ENCODE measurements at places on chromosomes 7 and 10.
A peak's percentile ranks its signal among the peaks of the same experiment; 100 is the strongest.

DNA sequence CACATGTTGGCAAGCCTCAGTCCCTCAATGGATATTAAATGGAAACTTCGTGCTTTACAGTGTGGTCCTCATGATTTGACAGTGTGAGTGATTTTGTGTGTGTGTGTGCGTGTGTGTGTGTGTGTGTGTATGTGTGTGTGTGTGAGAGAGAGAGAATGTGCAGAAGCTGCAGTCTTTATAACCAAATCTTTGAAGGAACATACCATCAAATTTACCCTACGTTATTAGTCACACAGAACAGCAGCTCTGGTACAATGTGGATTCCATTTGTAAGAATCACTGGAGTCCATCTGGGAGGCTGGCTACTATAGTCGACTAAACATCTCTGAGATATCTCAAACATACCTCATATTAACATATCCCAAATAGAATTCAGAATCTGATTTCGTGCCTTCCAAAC is 928.0 kb upstream of the POT1 start:
- no peak for DNase-seq

- DNase-seq = peak; percentile 82
These were observed 27.5 kb downstream of the MICALL2 start for GRCh38 chr7:1431634-1432380.

GRCh38 chr7:47358357-47358756 is 223.6 kb downstream of the TNS3 start:
- peak; percentile 52 for DNase-seq

DNA sequence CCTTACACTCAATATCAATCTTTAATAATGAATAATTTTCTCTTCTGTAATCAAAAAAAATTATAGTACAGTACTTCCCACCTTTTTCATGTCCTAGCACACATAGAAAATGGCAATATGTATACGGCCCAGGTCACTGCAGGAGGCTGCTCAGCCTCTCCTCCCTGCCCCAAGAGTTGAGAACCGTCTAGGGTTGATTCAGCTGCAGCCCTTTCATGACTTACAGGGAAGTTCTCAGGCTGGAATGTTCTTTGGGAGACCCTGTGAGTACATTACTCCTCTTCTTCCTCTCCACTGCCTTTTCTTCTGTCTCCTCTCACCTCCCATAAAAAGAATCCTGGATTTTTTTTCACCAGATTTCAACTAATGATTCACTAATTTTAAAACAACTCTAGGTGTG is 180.0 kb downstream of the HDAC9 start:
- no peak for DNase-seq

GRCh38 chr10:71769279-71769823 is 4.0 kb downstream of the VSIR start:
- DNase-seq = no peak

GRCh38 chr10:100021322-100021721 is 11.6 kb upstream of the DNMBP start:
- no peak for DNase-seq

GRCh38 chr7:46515844-46516590 is 594.9 kb upstream of the IGFBP3 start:
- DNase-seq = no peak

DNA sequence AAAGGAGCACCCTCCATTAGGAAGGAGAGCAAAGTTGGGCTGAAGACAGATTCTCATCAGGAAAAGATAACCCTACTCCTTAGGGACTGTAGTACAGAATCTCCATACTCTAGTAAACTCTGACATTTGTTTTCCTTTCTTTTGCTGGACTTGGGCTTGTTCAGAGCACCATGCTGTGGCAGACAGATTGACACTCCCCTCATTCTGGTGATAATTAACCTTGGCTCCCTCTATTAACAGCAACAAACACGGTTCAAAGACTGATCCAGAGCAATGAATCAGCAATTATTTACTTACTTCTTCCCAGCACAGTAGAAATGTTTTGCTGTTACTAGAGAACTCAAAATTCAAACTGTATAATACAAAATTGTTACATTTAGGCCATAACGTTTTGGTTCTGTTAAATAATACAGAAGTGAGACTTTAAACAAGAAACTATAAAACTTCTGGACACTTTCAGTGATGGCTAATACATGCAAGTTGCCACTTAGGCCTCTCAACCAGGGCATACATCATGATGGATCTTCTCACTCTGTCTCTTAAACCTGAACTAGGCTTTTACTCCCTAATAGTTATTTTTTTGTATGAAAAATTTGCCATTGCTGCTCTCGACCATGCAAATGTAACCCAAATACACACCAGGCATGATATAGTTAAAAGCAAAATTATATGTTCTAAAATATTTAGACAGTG is 639.0 kb downstream of the IPMK start:
- DNase-seq = no peak

- no peak for DNase-seq
These were observed 16.5 kb downstream of the SGPL1 start for GRCh38 chr10:70832221-70832620.

DNA sequence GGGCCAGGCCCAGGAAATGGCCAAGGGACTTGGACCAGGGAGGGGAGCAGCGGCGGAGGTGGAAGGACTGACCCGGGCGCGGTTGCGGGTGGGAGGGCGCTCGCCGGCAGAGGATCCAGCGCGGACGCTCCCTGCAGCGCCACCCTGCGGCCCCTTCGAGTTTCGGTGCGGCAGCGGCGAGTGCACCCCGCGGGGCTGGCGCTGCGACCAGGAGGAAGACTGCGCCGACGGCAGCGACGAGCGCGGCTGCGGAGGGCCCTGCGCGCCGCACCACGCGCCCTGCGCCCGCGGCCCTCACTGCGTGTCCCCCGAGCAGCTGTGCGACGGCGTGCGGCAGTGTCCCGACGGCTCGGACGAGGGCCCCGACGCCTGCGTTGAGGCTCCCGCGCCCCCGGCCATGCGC is 16.8 kb upstream of the ZNF467 start:
- peak; percentile 64 for DNase-seq

DNA sequence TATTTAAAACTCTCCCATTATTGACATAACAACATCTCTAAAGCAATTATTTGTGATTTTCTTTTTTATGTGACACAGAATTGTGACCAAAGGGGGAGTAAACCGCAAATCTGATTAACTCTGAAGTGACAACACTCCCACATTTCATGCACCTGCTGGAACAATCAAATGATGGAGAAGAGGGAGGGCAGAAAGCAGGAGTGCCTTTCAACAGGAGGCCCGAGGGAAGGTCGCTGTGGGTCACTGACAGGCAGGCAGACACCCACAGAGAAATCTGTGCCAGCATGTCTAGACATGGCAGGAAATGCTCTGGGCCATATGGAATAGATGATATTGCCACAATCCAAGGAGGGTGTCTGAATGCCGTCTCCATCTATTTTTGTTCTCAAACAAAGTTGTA is 247.3 kb downstream of the DOCK4 start:
- DNase-seq = no peak

- no peak for DNase-seq
These were observed 4.1 kb downstream of the OR2F1 start for GRCh38 chr7:143958781-143959180.

DNA sequence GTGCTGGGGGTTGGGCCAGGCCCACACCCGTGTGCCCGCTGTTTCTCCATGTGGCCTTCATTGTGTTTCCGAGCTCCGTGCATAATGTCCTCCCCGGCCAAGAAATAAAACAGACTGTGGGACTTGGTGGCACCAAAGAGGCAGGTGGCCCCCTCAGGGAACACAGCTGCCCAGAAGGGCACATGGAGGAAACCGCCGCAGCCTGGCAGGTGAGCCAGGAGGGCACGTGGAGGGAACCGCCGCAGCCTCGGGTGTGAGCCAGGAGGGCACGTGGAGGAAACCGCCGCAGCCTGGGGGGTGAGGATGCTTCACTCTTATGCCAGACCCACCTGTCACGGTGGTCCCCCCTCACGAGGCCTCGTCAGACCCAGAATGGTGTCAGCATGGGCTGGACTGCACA is 288.7 kb downstream of the WDR37 start:
- DNase-seq = no peak

- no peak for DNase-seq
These were observed 8.0 kb upstream of the ALDH18A1 start for GRCh38 chr10:95664543-95664942.

- DNase-seq = no peak
These were observed 6.1 kb downstream of the STK32C start for GRCh38 chr10:132301371-132302330.

DNA sequence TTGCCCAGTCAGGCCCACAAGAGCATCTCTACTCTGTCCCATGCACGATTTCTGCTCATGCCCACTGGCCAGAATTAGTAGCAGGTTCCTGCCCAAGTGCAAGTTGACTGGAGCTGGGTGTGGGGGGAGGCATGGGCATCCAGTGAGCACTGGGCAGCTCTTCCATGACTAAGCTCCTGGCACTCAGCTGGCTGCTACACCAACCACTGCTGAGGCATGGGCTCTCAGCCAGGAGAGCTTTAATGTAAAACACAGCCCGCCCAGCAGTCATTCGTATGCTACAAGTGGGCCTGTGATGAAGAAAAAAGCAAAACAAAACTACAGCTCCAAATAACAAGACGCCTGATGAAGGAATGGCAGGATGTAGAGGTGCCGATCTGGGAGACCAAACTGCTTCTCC is 335.4 kb upstream of the PFKP start:
- no peak for DNase-seq

DNA sequence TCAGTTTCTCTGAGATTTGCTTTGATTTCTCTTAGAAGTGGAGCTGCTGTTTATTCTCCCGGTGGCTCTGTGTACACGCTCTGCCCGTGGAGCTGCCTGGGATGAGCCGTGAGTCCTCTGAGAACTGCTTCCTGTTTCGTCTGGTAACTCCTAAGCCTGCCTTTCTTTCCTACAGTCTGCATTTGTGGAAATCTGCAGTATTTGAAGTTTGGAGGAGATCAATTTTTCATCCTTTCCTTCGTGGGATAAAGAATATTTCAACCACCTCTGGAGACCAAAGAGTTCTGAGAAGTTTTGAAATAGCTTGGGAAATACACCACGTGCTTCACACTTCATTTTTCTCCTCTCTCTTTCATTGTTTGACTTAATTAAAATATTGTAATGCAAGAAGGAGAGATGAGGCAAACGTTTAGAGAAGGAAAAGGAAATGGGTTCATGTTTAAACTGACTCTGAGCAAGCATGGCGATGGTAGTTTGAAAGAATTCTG is 311.9 kb downstream of the LRMDA start:
- DNase-seq = no peak

DNA sequence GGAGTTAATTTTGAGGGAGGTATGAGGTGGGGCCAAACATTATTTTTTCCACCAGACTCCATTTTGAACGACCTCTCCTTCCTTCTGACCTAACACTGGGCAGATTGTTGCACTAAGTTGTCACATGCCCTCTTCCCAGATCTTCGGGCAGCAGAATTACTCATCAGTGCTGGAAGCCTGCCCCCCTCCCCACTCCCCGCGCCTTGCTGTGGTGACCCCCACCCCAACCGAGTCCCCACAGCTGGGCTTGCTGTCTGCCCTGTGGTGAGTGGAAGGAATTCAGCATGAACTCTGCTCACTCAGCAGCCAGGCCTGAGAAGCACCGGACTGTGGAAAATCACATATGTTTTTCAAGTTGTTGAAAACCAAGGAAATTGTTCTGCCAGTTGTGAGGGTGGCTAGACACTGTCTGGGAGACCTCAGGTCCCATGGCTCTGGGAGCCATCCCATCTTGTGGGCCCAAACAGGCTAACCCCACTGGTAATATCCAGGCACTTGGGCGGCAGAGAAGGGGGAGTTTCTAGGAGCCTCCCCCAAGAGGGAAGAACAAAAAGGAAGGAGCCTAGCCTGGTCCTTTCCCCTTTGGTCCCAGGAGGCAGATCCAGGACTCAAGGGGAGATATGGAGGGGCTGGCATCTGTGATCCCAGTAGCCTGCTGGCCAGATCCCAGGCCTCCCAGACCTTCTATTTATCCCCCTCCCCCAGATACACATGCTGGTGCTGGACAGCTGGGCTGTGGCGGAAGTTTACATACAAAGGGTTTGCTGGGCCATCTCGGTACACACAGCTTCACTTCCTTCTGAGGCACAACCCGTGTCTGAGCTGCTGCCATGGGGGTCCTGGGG is 3.5 kb upstream of the AEBP1 start:
- no peak for DNase-seq

- DNase-seq = no peak
These were observed 5.1 kb downstream of the UBE2H start for GRCh38 chr7:129947701-129948100.

- DNase-seq = no peak
These were observed 29.1 kb upstream of the CABCOCO1 start for GRCh38 chr10:61633665-61634064.

GRCh38 chr10:8298896-8299570 is 244.5 kb downstream of the GATA3 start:
- DNase-seq = no peak

- DNase-seq = no peak
These were observed 5.7 kb upstream of the CXCL12 start for GRCh38 chr10:44390585-44391072.

DNA sequence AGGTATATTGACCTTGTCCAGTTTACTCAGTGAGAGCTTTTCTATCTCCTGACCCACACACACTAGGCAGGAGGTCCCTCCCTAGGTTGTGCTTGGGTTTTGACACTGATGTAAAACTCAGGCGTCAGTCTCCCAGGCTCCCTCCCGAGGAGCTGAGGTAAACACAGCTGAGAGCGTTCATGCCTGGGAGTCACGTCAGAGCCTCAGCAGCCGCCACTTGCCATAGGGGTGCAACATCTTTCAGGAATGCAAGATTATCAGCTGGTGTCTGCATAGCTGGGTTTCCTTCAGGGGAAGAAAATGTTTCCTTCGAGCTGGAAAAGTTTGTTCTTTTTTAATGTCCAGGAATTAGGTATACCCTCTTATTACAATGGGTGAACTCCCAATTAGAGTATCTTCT is 70.6 kb downstream of the FGFR2 start:
- no peak for DNase-seq

GRCh38 chr7:158432369-158433341 is 155.0 kb downstream of the PTPRN2 start:
- DNase-seq = no peak

GRCh38 chr7:12550956-12551355 is 19.6 kb upstream of the SCIN start:
- DNase-seq = no peak
